Activated gamma-delta T cell treated with anti-CD3 and anti-CD28 coated beads, Interleukin-2, amount 50 U/mL, for 16 hours (primary cell): ENCODE measurements at places on chromosomes 5 and 9.

- no peak for DNase-seq
These were observed 527 bp upstream of the SREK1 start for GRCh38 chr5:66143473-66144073.

DNA sequence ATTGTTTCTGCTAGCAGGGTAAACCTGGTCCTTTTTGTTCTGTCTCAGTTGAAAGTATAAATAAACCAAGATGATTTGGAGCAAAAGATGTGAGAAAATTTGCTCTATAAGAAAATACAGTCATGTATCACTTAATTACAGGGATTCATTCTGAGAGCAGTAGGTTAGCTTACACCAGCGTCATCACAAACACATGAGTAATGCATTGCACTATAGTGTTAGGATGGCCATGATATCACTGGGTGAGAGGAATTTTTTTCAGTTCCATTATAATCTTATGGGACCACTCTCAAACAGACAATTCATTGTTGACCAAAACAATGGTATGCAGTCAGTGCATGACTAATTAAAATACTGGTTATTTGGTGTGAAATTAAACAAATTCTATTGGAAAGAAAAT, 430.9 kb downstream of the CHSY3 start:
- no peak for DNase-seq

- DNase-seq, result no peak
These were observed 18.9 kb downstream of the BNIP1 start for GRCh38 chr5:173163219-173163618.

- DNase-seq, result no peak
These were observed 5.5 kb downstream of the QRFP start for GRCh38 chr9:130890870-130891687.

DNA sequence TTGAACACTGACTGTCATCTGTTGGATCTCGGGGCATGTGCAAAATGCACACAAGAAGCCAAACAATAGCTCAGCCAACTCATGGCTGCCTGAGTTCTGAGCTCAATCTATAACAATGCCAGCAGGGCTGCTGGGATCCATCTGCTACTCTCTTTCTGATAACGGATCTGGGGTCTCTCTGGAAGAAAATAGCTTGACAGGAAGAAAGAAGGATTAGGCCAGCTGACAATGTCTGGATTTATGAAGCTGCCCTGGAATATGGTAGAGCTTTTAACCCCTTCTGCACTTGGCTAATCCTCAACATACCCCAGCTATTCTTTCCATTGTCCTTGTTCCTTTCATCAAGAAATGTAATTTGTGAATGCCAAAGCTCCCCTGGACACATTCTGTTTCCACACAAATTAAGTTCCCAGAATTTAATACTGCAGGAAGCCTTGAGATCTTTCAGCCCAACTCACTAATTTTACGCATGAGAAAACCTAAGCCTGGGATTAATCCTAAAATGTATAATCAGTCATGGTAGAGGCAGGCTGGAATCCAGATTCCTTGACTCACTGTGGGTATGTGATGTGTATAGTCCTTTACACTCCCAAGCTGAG, 62.7 kb upstream of the PCA3 start:
- no peak for DNase-seq
